ENCODE measurements at places on chromosomes 12 and 14. TPM values are rescaled to one million over a fixed set of nuclear protein-coding genes. Genes with fewer than 3 reads are reported as not detected.

The PIWIL1 gene
- not detected for total RNA-seq

The CISTR gene
- not detected for total RNA-seq

The KRT3 gene
- total RNA-seq, result not detected

The TMEM106C gene
- total RNA-seq, result 49.5 TPM

The CLEC4C gene
- total RNA-seq, result not detected

The CLIP1 gene
- 69.0 TPM for total RNA-seq

The WDHD1 gene
- total RNA-seq, result 8.7 TPM

The ALX1 gene
- 2.5 TPM for total RNA-seq

The PLA2G1B gene
- not detected for total RNA-seq

The SYCP3 gene
- total RNA-seq, result 0.14 TPM

The TMEM132C gene
- total RNA-seq, result not detected

Measured in smooth muscle cell of bladder (primary cell).